ENCODE measurements at places on chromosomes 6 and 20.

DNA sequence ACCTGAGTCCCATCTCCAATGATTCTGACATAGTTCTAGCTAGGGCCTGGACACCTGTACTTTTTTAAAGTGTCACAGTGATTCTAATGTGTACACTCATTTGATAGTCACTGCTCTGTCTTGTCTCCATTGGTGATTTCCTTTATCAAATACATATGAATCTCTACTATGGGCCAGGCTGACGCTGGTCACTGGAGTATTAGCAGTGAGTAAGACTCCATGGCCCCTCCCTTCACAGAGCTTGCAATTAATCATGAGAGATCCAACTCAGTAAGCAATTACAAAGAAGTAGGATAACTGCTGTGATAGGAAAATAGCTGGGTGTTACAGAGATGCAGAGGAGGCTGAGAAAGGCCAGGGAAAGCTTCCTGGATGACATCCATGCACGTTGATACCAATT is 19.3 kb upstream of the SASH1 start:
- no peak for DNase-seq

DNA sequence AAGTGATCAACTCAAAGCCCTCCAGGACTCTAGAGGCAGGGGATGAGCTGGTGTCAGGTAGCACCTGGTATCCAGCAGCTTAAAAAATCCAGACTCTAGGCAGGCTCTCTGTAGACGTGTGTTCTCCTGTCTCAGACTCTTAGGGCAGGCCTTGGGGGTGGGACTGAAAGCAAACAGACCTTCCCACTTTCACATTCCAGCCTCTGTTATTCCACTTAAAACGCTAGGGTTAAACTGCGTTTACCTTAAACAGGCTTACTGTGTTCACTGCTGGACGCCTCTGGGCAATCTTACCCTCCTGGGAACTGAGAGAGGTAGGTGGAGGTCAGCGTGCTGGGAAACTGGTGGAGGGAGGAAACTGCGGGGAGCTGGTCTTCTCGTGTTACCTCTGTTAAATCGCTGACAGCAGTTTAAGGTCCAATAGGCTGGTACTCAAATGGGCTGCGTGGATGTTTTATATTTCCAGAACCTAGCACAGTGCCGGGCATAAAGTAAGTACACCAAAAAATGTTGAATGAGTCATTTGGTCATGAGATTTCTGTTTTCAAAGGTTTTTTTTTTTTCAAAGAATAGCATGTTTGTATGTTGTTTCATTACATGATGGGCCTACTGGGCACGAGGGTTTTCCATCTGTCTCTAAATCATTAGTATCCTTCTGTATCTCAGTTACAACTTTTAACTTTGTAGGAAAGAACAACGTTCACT is at the start of gene GCNT2:
Gene GCNT2 (plus strand): TSS at position 248 of the 705 bp plus-strand sequence. CDS start 7,561 bp downstream, outside the sequence.
- no peak for DNase-seq

DNA sequence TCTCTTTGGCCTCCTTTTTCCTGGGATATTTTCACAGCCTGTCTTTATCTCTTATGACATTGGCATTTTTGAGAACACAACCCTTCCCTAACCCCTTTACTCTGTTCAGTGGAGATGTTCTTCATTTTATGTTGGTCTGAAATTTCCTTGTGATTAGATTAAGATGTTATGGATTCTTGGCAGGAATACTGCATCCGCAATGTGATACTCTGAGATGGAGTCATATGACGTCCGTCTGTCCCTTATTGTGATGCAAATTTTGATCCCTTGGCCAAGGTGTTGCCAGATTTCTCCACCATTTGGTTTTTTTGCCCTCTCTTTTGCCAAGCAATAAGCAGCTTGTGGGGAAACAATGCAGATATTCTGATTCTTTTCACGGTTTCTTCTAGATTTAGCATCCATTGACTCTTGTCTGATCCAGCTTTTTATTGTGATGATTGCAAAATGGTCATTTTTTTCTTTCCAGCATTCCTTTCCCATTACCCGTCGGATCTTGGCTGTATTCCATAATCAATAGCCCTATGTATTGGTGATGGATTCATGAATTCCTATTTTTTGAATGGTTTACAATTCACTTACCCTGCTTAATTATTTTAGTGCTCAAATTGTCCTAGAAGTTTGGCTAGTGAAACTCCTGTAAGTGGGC is 85.1 kb downstream of the NCOA3 start:
- DNase-seq: no peak

DNA sequence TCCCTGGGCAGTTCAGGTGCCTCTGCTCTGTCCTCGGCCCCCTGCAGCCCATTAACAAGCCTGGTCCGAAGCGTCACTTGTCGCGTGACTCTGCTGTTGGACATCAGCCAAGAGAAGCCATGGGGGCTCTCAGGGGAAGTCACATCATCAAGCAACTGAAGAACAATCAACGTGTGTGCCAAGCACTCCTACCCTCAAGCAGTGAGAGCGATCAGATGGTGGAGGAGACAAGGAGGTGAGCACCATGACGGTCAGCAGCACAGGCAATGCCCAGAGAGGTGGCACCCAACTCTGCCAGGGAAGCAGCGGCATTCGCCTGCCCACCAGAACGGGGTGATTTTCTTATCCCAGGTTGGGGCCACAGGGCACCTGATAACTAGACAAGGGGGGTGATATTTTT is 132.7 kb downstream of the AGPAT4 start:
- no peak for DNase-seq

DNA sequence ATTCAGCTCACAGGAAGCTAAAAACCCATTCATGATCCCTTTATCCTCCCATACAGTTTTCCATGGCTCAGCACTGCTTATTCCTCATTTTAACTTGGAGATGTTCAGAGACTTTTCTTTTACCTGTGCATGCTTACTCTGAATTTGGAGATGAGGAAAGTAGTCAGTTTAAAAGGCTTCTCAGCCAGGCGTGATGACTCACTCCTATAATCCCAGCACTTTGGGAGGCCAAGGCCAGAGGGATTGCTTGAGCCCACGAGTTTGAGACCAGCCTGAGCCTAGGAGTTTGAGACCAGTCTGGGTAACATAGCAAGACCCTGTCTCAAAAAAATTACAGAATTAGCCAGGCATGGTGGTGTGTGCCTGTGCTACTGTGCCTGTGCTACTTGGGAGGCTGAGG is 30.3 kb upstream of the TMEM217 start:
- DNase-seq: no peak

- no peak for DNase-seq
Measured at GRCh38 chr6:165749163-165749562, 86.1 kb upstream of the PDE10A start.

DNA sequence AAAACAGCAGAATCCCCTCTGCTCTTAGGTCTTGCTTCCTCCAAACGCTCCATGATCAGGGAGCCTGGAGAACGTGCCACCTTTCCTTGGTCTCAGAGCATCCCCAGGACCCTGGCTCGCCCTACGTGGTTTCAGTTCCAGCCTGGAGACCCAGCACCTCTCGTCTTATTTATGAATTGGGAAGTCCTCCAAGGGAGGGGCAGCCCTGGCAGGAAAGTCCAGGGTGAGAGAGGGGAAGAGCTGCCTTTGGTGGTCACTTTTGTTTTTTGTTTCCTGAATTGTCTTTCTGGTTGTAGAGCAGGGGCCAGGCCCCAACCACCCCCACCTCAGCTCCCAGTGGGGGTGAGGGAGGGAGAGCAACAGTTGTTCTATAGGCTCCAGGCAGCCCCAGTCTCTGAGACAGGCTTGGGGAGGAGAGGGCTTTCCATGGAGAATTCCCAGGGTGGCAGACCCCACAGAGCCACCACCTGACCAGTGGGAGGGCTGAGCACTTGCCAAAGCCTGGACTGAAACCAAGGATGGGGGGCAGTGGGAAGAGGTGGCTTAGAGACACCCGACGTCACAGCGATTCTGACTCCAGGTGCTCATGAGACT is 88.8 kb downstream of the PRND start:
- no peak for DNase-seq

GRCh38 chr20:57514273-57514751 is 10.6 kb downstream of the CTCFL start:
- DNase-seq: peak; percentile 57

DNA sequence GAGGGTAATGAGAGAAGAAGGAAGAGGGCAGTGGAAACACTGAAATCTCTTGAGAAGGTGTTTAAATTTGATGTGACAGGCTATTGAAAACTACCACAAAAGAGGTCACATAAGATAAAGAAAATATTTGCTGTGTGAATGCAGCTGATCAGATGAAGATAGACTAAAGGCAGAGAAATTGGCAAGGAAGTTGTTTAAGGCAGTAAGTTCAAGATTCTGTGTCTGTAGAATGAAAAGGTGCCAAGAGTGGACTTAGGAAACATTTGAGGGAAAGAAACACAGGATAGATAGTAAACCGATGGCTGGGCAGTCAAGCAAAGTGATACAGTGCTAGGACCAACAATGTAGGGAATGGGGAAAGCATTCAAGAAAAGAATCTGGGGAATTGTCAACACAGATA is 332.3 kb upstream of the MARCKS start:
- no peak for DNase-seq

- no peak for DNase-seq
Measured at GRCh38 chr6:104630522-104630921, 229.2 kb downstream of the HACE1 start.

DNA sequence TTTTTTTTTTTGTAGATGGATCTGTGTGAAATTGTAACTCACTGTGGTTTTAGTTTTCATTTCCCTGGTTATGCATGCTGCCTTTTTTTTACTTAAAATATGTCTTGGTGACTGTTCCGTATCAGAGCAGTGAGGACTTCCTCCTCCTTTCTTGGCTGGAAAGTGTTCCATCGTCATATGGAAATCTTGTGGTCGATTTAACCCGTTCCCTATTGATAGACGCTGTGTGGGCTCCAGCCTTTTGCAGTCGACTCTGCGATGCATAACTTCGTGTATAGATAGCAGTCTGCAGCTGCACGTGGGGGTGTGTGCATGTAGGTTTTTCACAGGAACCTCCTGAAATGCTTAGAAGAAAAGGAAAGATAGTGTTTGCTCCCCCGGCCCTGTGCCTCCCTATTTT is 28.1 kb upstream of the PNPLA1 start:
- no peak for DNase-seq

DNA sequence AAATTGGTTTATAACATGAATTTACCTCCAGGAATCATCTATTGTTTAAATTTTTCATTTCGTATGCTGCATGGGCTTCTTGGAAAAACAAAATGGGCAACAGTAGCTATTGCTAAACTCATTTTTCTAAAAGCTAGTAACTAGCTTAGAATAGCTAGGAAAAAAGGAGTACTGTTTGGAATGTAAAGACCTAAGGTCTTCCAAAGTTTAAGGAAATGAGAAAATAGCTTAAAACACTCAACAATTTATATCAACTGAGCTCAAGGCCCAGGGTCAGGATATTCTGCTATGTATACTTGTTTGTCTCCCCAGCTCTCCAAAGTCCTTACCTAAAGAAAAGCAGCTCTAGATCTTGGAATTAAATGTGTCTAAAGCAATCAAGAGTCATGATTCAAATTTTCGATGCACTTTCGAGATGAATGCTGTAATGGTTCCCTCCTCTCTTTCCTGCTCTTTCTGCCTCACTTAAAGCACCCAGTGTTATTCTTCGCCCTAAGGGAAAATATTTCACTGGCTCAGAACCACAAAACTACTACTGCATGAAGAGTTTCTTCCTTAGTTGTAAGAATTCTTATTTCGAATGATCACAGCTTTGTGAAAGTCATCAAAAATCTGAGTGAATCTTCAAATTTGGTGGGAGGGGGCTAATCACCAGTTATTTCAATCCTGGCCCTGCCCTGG is 41.6 kb downstream of the LYRM4 start:
- no peak for DNase-seq

DNA sequence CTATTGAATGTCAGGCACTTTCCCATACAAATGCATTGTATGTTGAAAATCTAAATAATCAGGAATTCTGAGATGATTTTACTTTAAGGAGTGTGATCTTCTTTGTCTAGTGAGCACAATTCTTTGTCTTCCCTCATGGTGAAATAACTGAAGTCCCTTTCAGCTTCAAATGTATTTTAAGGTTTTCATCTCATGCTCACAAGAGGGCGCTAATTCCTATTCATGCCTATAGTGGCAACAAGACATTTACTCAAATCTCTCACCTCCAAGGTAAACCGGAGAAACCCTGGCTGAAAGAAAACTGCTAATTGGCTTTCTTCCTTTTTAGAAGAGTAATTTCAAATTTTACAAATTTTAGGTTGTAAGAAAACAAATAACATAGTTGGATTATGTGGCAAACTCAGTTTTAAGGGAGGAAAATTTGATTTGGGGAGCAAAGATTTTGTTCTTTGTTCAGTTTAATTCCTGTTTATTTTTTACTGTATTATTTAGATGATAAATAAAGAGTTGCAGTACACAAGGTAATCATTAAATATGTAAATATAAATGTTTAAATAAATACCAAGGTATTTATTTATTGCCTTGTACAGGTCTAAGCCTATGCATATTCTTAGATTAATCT is 69.1 kb downstream of the SLC35F1 start:
- DNase-seq: peak; percentile 55

- no peak for DNase-seq
Measured at GRCh38 chr6:101830501-101831031, 437.1 kb downstream of the GRIK2 start.

- no peak for DNase-seq
Measured at GRCh38 chr20:23096097-23096496, 10.0 kb upstream of the CD93 start.

GRCh38 chr6:90197854-90198496 is 98.7 kb downstream of the BACH2 start:
- no peak for DNase-seq

DNA sequence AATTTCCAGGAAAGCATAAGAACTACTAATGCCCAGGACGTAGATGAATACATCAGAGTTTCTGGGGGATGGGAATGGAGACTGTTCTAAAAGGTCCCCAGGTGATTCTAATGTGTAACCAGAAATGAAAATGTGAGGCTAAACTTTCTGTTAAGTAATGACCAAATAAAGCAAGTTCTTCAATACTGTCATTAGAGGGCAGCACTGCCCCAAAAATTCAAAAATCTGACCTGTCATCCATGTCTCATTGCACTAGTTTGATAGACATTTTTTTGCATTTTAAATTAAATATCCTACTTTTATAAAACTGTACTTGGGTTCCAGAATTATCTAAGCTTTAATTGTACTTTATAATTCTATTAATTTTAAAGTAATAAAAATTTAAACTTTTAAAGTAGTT is 94.9 kb downstream of the RFX6 start:
- DNase-seq: peak; percentile 48

DNA sequence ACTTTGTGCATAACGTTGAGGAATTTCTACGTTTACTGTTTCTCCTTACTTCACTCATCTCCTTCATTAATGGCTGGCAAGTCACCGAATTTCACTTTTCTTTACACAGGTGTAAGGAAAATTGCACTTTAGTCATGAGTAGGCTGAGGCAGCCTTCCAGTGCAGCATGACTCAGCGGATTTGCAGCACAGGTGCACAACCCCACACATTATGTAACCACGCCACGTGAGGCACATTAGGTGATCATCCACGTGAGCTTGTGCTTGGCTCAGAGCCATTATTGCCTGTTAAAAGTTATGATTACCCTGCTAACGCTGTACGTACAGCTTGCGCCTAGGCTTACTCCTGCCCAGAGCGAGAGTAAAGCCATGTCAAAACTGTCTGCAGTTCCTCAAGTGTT is 158.8 kb downstream of the NKAIN2 start:
- DNase-seq: peak; percentile 81

- no peak for DNase-seq
Measured at GRCh38 chr20:1784586-1784985, 110.6 kb upstream of the SIRPA start.

All from RPMI8226 (cell line).